Naive thymus-derived CD8-positive, alpha-beta T cell (primary cell): ENCODE measurements at places on chromosomes 11 and 22.

DNA sequence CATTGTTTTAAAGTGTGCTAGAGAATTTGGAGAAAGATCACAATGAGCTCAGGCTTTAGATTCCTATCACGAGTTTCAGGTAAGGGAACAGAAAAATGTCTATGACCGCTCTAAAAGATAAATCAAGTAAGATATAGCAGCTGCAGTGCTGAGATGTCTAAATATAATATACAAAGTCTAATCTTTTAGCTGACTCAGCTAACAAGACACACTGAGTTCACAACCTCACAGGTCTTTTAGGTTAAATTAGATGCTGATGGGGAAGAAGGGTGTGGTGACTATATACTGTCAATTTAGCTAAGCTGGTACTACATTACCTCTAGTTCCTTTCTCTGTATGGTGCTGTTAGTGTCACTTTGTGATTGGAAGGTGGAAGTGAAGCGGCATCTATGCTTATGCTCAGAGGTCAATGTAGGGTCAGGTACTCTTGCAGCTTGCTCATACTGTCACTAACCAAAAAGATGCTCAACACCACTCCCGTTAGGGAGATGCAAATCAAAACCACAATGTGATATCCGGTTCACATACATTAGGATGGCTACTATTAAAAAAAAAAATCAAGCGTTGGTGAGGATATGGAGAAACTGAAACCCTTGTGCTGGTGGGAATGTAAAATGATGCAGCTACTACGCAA, 283.5 kb downstream of the SWAP70 start:
- DNase-seq: no peak

- no peak for DNase-seq
These were observed 103.8 kb downstream of the FAM168A start for GRCh38 chr11:73493956-73494598.

DNA sequence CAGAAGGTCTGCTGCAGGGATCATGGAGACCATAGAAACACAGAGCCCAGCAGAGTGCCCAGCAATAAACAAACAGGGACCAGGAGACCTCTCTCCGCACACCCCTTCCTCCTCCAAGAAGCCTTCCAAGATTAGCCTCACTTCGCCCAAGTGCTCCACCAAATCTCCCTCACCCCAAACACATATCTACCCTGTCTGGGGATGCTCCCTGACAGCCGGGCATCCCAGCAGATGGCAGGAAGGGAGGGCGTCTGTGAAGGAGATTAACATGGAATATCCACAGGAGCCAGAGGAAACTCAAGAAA, 26.5 kb downstream of the ARAP1 start:
- DNase-seq: no peak

- DNase-seq: no peak
These were observed 92.8 kb downstream of the TEAD1 start for GRCh38 chr11:12767027-12767426.

DNA sequence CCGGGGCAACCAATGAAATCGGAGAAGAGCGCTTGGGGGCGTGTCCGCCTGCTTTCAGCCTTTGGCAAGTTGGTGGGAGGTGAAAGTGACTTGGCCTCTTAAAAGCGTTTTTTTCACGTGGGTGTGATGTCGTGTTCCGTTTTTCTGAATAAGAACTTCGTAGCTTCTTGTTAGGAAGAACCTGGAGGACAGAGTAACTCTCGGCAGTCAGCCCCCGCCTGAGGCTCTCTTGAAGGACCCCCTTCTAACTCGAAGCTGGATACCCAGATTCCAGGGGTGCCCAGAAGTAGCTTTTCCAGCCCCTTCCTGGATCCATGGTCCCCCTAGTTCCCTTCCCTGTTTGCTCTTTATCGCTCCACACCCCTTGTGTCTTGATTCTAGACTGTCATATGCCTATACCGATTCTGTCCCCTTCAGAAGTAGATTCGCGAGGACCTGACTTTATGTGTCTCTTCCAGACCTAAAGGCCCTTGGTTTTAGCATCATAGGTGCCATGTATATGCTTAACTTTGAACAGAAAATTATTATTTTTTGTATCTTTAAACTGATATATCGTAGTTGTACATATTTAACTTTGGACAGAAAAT, 915 bp upstream of the OSBP start:
- no peak for DNase-seq

DNA sequence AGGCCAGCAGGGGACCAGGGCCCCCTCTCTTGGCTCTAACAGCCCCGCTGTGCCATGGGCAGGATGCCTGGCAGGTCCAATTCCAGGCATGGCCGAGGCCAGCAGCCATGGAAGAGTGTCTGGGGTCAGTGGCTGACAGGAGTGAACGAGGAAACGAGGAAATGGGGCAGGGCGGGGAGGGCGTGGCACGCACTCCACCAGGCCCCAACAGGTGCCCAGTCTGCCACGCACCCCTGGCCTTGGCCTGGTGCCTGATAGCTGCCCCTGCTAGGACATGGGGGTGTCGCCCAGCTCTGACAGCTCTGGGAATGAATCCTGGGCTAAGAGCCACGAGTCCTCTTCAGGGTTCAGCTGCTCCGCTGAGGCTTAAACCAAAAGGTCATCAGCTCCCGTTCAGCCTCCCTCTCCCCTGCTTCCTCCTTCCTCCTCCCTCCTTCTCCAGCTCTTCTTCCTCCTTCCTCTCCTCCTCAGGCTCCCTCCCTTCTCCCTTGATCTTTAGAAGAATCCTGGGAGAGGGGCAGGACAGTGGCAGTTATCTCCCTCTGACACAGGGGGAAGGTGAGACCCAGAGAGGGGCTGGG, 11.5 kb upstream of the TBC1D22A start:
- DNase-seq: no peak
